Hypothalamus (tissue), 51 donors: ENCODE measurements at places on chromosomes 3 and 15.
A peak's percentile ranks its signal among the peaks of the same experiment; 100 is the strongest.

- DNase-seq: no peak
Measured at GRCh38 chr3:182455011-182455410, 338.3 kb upstream of the ATP11B start.

GRCh38 chr3:175392653-175393052 is 533.5 kb downstream of the NAALADL2 start:
- no peak for DNase-seq

DNA sequence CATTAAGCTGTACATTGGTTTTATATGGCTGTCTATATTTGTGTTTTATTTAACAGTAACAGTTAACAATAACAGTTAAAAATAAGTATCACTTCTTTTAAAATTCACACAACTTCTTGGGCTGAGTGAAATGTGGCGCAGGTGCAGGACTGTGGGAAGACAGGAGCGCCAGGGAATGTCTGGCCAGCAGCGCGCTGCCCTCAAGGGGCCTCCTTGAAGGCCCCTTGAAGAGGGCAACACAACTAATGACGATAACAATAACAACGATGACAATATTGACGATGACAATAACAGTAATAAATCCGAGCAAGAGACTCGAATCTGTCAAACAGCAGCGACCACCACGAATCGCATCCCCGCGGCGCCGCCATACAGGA is 411 bp upstream of the PPP2R3A start:
- no peak for DNase-seq

GRCh38 chr15:70098461-70099166 is 897 bp upstream of the TLE3 start:
- peak; percentile 37 for DNase-seq

GRCh38 chr3:139944256-139944910 is 9.4 kb downstream of the CLSTN2 start:
- DNase-seq: no peak

- no peak for DNase-seq
Measured at GRCh38 chr3:137642831-137643230, 121.3 kb upstream of the SOX14 start.

DNA sequence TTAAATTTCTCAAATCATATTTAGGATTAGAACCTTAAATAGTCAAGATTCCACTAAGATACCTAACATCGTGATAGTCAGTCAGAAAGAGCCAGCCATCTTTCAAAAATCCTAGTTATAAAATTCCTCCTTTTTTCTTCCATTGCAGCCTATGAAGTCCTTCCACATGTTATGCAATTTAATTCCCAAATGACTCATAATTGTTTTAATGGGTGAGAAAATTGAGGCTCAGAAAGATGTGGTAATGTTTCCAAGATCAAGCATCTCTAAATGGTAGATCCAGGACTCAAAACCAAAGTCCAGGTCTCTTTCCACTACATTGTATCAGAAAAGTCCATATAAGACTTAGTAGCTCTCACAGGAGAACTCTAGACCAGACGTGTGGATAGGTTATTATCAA is 9.5 kb downstream of the CFAP44 start:
- no peak for DNase-seq

DNA sequence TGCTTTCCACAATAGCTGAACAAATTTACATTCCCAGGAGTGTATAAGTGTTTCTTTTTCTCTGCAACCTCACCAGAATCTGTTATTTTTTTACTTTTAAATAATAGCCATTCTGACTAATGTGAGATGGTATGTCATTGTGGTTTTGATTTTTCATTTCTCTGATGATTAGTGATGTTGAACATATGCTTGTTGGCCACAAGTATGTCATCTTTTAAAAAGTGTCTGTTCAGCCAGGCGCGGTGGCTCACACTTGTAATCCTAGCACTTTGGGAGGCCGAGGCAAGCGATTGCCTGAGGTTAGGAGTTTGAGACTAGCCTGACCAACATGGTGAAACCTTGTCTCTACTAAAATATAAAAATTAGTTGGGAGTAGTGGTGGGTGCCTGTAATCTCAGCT is 619.3 kb downstream of the SI start:
- no peak for DNase-seq

DNA sequence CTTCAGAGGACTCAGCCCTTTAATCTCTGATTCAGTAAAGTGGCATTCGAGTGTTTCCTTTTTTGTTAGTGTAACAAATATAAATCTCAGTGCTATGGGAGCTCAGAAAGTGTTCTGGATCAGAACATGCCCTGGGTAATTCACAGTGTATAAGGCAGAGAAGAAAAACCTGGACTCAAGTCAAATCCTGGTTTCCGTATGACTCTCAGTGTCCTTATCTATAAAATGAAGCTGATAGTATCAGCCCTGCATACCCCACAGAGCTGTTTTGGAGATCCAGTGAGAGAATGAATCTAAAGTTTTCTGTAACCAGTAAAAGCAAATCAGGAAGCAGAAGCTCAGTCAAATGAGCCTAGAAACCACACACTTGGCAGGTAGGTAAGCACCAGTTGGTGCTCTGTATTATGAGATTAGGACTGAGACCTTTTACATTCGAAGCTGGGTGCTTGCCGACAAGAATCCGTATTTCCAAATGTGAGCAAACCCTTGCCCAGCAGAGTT is 67.2 kb downstream of the IL1RAP start:
- no peak for DNase-seq

GRCh38 chr3:171690281-171690680 is 120.0 kb downstream of the PLD1 start:
- no peak for DNase-seq

- DNase-seq: no peak
Measured at GRCh38 chr3:76661527-76662250, 378.2 kb upstream of the ROBO2 start.

- no peak for DNase-seq
Measured at GRCh38 chr3:17645074-17645698, 97.2 kb downstream of the TBC1D5 start.

- DNase-seq: peak; percentile 1
Measured at GRCh38 chr3:100254168-100254777, 6.5 kb upstream of the TBC1D23 start.

DNA sequence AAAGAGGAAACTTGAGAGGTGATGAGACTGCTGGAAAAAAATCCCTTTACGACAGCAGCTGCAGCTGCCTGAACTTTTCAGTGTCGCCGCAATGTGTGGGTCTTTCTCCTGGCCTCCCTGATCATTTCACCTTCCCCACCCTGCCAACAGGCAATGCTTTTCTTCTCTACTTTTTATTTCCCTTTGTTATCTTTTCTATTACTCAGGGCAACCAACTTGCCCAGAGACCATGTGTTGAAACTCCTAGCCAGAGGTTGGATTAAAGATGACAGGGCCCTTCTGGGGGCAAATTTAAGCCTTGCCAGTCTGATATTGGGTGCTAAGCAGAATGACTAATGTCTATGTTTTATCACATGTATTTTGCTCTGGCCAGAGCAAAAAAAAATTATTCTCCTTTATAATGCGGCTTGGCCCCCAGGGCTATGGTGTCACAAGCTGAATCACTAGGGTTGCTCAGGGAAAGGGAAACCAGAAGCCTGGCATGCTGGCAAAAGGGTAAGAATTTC is 51.5 kb upstream of the CFAP20DC start:
- DNase-seq: no peak

- DNase-seq: no peak
Measured at GRCh38 chr3:136409549-136409948, 159.4 kb downstream of the PCCB start.

GRCh38 chr3:78351334-78351733 is 1311.4 kb downstream of the ROBO2 start:
- DNase-seq: no peak

- no peak for DNase-seq
Measured at GRCh38 chr3:102235679-102236078, 199.1 kb upstream of the ZPLD1 start.

- DNase-seq: no peak
Measured at GRCh38 chr15:52540374-52541012, 11.8 kb upstream of the MYO5A start.

- DNase-seq: no peak
Measured at GRCh38 chr3:23952646-23953045, 7.6 kb downstream of the NR1D2 start.

- no peak for DNase-seq
Measured at GRCh38 chr3:128152419-128153155, 694 bp upstream of the EEFSEC start.

- no peak for DNase-seq
Measured at GRCh38 chr3:184029443-184029842, 2.1 kb upstream of the HTR3D start.

DNA sequence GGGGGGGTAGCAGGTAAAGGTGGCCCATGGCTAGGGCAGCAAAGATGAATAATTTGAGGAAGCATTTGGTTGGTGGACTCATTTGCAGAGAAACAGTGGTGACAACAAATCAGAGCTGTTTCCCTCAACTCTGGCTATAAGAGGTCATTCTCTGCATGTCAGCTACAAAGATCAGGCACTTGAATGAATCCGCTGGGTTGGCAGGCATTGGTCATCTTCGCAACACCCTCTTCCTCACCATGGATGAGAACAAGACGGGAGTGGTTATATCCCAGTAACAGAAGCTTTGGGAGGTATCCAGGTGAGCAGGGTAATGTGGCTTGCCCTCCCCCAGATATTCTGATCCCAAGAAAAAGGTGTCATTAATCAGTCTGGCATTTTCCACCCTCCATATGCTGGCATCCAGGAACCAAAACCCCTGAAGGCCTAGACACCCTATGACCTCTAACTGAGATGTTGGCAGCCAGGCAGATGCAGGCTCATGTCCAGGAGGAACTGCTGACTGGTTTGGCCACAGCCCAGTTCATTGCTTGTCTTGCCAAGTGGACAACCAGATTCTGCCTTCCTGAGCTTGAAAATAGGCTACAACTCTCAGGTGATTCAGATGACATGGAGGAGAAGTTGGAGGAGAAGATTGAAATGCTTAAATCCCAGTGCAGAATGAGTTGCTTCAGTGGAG is 108.9 kb upstream of the TRIM42 start:
- no peak for DNase-seq

DNA sequence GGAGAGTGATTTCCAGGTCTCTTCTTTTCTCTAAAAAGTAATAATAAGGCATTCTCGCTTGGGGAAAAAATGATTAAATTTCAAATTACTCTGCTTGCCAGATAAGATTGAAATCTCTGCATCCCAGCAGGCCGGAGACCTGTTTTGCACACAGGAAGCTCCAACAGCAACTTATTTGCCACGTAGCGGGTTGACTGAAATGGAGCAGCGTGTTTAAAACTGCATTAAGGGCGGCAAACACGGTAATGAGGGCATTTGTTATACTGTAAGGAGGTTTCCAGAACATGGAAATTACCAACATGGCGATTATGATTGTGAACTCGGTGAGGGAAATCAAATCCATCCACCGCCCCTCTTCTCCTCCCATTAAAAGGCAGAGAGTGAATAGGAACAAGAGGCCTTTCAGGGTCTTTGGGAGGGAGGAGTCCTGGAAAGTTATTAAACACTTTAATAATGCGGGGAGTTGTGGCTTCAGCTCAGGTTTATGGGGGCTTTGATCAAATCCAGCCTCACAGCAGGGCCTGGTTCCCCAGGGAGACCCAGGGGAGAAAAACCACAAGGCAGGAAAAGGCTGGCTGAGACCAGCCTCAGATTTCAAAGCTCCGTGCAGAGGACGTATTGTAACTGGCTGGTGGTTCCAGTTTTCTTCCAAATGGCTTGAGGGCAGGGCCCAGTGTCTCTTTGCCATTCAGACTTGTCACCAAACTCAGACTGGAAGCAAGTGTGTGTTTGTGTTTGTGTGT is 242.3 kb downstream of the TLE3 start:
- no peak for DNase-seq

GRCh38 chr3:108401836-108402235 is 105.5 kb downstream of the HHLA2 start:
- DNase-seq: no peak

- DNase-seq: no peak
Measured at GRCh38 chr15:39054128-39054732, 489.6 kb upstream of the RASGRP1 start.

DNA sequence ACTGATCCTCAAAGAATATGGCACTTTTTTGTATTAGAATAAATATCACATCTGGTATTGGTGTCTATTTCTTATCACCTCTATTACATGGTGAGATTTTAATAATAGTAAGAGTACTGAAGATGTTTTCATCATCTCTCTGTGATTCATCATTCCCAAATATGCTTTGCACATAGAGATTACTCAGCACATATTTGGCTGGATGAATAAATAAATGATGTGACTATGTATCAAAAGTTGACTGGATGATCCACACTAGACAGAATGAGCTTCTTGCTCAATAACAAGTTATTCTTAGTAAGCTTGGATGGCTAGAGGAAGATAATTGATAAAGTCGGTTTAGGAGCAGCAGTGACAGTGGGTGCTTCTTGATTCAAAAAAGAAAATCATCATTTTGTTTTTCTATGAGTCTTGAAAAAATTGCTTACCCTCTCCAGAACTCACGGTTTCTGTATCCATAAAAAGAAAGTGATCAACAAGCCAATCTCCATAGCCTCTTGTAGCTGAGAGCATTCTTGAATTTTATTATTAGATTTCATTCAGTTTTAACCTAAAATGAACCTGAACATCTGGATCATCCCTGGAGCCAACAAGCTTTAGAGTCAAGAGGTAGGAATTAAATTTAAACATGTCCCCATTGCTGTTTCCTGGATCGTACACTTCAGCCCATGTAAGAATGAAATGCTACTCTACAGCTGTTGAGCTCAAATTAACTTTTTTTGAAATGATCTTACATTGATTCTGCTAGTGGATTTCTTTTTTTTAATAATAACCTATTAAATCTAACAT is 104.8 kb upstream of the OSTN start:
- no peak for DNase-seq

DNA sequence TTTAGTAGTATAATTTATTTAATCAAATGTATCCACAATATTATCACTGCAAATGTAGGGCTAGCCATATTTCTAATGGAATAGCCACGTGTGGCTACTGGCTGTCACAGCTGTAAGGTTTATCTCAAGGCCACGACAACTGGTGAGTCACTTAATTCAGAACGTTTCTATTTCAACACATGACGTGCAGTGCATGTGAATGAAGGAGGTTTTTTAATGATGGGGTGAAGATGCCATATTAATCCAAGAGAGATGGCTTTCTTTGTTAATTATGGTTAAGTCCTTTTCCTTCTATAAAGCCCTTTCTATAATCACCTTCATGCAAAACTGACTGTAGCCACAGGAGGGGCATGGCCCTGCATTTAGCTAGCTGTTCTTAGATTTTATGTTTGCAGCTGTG is 212.0 kb downstream of the FEZF2 start:
- no peak for DNase-seq

DNA sequence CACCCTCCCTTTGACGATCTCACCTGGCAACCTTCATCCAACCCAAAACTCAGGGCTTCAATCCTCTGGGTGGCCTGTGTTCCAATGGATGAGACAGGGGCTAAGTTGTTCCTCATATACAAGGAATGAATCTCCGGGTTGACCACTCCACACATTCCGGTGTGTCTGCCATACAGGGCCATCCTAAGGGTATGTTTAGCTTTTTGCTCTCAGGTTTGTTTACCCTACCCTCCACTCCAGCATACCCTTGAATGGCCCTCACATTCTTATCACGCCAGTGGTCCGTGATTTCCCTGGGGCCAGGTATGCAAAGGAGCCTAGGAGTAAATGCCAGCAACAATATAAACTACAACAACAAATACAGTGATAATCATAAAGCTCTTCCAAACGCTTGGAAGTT is 45.7 kb upstream of the VGLL3 start:
- no peak for DNase-seq

GRCh38 chr3:122996038-122996580 is 31.5 kb downstream of the SEMA5B start:
- DNase-seq: no peak
